ENCODE measurements at places on chromosomes 2 and 18. TPM values are rescaled to one million over a fixed set of nuclear protein-coding genes. Genes with fewer than 3 reads are reported as not detected.

GRCh38 chr2:100281521-100282438 is 40.5 kb downstream of the LONRF2 start:
- peaks cover 44% of the 10 kb centered on the region for H3K27me3 ChIP-seq
- H3K4me1 ChIP-seq, result peaks cover 8% of the 10 kb centered on the region
- H3K36me3 ChIP-seq, result no peaks in the 10 kb centered on the region
- no peak overlapping the region for H3K27ac ChIP-seq
- no peak overlapping the region for H3K4me3 ChIP-seq

GRCh38 chr2:19355931-19356544 is 2.4 kb downstream of the OSR1 start:
- H3K4me1 ChIP-seq, result peaks cover 43% of the 10 kb centered on the region
- H3K4me3 ChIP-seq, result peak overlapping the region; percentile 72
- H3K27ac ChIP-seq, result peak overlapping the region; percentile 43
- H3K36me3 ChIP-seq, result peaks cover 1% of the 10 kb centered on the region

- H3K36me3 ChIP-seq, result no peaks in the 10 kb centered on the region
- DNase-seq, result no peak
- no peak overlapping the region for H3K4me3 ChIP-seq
- H3K27me3 ChIP-seq, result no peaks in the 10 kb centered on the region
These were observed 86.4 kb upstream of the FN1 start for GRCh38 chr2:215522237-215522636.

DNA sequence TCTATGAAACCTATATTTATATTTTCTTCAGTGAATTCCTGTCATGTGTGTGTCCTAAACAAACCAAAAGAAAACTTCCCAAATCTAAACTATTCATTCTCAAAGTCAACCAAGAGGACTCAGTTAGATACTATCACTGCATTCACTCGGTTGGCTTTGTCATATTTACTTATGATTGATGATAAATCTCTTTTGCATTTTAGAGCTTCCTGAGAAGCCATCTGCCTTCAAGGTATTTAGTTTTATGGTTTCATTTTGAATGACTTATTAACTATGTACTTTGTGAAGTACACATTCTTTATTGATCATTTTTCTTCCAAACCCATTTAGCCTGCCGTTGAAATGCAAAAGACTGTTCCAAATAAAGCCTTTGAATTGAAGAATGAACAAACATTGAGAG is 36.2 kb downstream of the ANKRD30B start:
- no peak for DNase-seq
- H3K4me3 ChIP-seq, result no peak overlapping the region
- no peak overlapping the region for H3K27ac ChIP-seq
- no peaks in the 10 kb centered on the region for H3K36me3 ChIP-seq
- H3K4me1 ChIP-seq, result no peaks in the 10 kb centered on the region

DNA sequence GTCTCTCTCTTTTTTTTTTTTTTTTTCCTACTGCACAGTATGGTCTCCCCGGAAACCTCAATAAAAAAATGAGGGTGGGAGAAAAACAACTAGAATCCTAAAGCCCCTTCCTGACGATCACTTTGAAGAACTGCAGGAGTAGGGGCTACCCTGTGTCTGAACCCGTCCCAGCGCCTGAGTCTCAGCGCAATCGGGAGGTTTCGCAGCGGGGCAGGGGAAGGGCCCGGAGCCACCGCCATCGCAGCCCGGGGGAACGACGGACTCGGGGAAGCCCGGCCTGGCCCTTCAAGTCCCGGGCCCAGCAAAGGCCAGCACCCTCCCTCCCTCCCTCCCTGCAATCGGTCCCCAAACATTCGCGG is 411 bp downstream of the NARS1 start:
- no peaks in the 10 kb centered on the region for H3K27me3 ChIP-seq
- DNase-seq, result no peak
- peak overlapping the region; percentile 88 for H3K4me3 ChIP-seq
- H3K27ac ChIP-seq, result peak overlapping the region; percentile 93
- H3K4me1 ChIP-seq, result peaks cover 29% of the 10 kb centered on the region

- H3K36me3 ChIP-seq, result no peaks in the 10 kb centered on the region
- DNase-seq, result peak; percentile 4
- H3K27ac ChIP-seq, result no peak overlapping the region
- H3K4me1 ChIP-seq, result no peaks in the 10 kb centered on the region
- no peak overlapping the region for H3K4me3 ChIP-seq
These were observed 391.5 kb upstream of the VWC2L start for GRCh38 chr2:214019229-214019972.

DNA sequence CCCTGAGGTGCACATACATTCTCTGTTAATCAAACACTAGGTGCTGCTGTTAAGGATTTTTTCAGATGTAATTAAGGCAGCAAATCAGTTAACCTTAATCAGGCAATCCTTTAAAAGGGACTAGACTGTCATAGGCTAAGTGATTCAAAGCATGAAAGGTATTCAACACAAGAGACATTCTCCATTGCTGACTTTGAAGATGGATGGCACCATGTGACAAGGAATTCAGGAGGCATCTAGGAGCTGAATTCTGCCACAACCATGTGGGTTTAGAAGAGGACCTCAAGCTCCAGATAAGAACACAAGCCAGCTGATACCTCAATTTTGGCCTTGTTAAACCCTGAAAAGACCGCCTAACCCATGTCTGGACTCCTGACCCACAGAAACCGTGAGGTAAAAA is 84.0 kb downstream of the SMAD2 start:
- H3K27me3 ChIP-seq, result no peaks in the 10 kb centered on the region
- H3K4me3 ChIP-seq, result no peak overlapping the region
- no peak for DNase-seq
- peaks cover 5% of the 10 kb centered on the region for H3K4me1 ChIP-seq
- H3K36me3 ChIP-seq, result peaks cover 6% of the 10 kb centered on the region

DNA sequence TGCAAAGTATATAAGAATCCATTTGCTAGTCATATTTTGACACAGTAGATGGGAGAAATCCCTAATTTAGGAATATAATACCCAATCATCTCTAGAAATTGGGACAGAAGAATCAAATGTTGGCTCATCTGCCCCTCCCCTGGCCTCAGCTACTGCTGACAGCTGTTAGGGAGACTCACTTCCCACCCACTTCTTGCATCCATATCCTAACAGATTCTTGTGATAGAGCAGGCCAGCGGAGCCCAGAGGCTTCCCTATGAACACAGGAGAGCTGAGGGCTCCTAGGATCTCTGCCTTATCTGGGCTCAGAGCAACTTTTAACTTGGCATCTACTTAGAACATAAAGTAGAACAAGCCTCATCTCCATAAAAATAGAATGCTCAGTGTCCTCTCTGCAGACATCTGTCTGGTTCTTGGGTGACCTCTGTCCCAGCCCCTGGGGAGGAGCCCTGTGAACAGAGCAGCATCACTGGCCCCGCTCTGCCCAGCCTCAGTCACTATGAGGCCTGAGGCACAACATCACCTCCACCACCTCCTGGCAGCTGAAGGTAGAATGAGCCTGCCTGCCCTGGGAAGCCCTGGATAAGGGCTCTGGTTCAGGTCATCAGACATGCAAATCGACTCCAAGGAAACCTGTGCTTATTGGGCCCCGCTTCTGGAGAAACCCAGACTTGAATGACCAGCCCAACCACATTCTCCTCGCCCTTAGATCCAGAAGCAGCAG is 229.7 kb downstream of the ANKRD36B start:
- no peak overlapping the region for H3K27ac ChIP-seq
- no peak for DNase-seq
- H3K4me3 ChIP-seq, result no peak overlapping the region
- H3K4me1 ChIP-seq, result no peaks in the 10 kb centered on the region
- peaks cover 35% of the 10 kb centered on the region for H3K27me3 ChIP-seq
- no peaks in the 10 kb centered on the region for H3K36me3 ChIP-seq

- H3K36me3 ChIP-seq, result no peaks in the 10 kb centered on the region
- no peak overlapping the region for H3K27ac ChIP-seq
- peaks cover 21% of the 10 kb centered on the region for H3K27me3 ChIP-seq
- no peaks in the 10 kb centered on the region for H3K4me1 ChIP-seq
- H3K4me3 ChIP-seq, result no peak overlapping the region
These were observed 18.6 kb upstream of the CYP26B1 start for GRCh38 chr2:72166279-72166678.

DNA sequence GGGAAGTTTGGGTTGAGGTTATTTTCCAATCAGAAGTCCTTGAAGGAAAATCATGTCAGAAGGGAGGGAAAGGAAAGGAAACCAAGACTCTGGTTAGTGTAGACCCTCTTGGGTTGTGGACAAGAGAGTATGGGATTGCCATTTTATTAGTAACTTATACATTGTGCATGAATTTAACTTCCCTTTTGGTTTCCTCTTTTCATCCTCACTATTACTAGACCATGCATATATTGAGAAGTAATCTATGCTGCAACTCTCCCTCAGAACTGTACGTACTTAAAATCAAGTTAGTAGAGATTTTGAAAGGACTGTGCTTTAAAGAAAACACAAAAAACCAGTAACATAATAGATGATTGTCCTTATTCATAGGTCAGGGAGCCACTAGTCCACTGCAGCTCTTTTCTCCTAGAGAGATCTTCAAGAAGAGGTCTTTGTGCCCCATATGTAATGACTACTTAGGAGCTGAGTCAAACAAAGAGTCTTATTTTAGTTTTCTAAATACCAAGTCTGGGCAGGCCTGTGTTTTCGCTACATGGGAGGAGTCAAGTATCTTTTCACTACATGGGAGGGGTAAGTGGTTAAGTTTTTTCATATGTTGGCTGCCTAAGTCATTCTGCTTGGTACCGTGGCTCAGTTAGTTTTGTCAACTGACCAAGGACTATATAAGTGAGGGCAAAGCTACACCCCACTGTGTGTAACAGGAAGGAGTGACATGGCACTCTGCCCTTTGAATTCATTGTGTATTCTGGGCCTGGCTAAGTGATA is 25.2 kb upstream of the FAM117B start:
- peak; percentile 25 for DNase-seq
- no peak overlapping the region for H3K4me3 ChIP-seq
- no peaks in the 10 kb centered on the region for H3K27me3 ChIP-seq

DNA sequence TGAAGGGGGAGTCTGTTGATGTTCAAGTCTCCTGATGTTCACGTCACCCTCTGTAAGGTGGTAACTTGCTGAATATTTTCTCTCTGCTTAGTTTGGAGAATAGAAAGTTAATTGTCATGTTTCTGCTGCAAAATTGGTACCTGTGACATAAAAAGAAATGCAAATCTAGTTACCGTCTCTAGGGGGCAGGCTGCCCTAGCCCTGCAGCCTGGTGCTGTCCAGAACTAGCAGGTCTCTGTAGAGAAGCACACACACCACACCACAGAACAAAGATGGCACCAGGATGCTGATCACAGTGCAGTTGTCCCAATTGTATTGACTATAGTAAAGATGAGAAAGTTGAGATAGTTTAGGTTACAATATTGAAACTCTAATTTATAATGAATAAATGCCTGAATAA is 47.0 kb downstream of the SLC9A4 start:
- peaks cover 8% of the 10 kb centered on the region for H3K27me3 ChIP-seq
- H3K4me1 ChIP-seq, result no peaks in the 10 kb centered on the region
- no peaks in the 10 kb centered on the region for H3K36me3 ChIP-seq
- peak; percentile 23 for DNase-seq

DNA sequence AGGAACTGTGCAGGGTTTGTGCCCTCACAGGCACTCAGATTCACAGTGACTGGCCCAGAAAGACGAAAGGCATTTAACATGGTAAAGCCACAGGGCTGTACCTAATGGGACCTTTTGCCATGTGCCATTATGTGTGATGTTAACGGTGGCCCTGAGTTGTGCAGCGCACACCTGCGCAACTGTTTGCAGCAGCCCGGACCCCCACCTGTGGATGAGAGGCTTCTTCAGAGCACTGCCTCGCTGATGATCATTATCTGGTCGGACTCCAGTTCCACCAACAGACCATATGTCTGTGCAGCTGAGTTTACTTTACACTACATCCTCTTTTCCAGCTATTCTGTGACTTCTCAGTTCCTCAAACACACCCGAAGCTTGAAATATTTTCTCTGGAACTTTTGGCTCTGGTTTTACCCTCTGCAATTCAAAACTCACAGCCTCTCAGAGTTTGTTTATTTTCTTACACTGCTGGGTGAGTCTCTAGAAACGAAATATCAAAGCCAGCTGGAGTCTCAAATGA is 35.6 kb upstream of the UBE2F start:
- H3K27me3 ChIP-seq, result no peaks in the 10 kb centered on the region
- H3K4me1 ChIP-seq, result peaks cover 52% of the 10 kb centered on the region
- peaks cover 4% of the 10 kb centered on the region for H3K36me3 ChIP-seq
- H3K4me3 ChIP-seq, result no peak overlapping the region
- no peak overlapping the region for H3K27ac ChIP-seq

DNA sequence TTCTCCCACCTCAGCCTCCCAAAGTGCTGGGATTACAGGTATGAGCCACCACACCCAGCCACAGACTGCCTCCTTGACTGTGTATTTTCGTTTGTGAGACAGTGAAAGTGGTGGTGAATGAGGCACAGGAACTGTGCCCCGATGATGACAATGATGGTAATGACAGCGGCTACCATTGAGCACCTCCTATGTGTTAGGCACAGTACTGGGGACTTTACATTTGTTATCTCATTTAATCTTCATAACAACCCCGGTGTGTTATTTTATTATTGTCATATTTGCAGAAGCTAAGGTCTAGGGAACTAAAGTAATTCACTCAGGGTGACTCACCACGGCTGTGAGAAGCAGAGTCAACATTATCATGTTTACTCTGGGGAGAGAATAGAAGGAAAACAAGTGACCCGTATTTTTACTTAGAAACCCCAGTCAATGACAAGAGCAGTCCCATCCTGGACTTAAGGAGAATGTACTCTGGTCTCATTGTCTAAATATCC is 77.6 kb upstream of the ALPP start:
- no peak overlapping the region for H3K27ac ChIP-seq
- H3K4me1 ChIP-seq, result peaks cover 16% of the 10 kb centered on the region
- H3K4me3 ChIP-seq, result no peak overlapping the region
- no peak for DNase-seq
- H3K36me3 ChIP-seq, result peaks cover 4% of the 10 kb centered on the region

- H3K27ac ChIP-seq, result no peak overlapping the region
- no peak for DNase-seq
- H3K4me3 ChIP-seq, result no peak overlapping the region
- H3K27me3 ChIP-seq, result peaks cover 25% of the 10 kb centered on the region
These were observed 182.7 kb upstream of the SIX2 start for GRCh38 chr2:45191976-45192375.

DNA sequence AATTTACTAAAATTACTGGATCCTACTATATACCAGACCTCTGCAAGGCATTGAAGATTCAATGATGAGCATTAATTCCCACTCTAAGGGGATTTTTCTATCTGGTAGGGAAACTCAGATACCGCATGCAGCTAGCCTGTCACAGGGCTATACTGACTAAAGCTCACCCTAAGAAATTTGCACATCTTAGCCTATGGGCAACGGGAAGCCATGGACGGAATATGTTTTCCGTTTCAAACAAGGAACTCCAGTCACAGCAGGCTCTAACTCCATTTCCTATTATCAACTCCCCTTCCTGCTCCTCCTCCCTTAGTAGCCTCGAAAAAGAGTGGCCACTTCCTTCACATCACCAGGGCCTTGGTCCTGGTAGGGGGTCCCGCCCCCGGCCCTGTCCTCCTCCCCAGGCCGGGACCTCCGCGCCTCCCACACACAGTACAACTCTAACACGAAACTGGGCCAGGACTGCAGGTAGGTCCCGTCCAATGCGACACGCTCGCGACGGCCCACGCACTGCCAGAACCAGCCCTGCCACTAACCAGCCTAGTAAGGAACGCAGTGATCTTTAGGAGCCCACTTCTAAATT is 659 bp upstream of the COX5B start:
- H3K4me1 ChIP-seq, result peaks cover 33% of the 10 kb centered on the region
- H3K36me3 ChIP-seq, result peaks cover 24% of the 10 kb centered on the region

Gene SPDYA
- 1.5 TPM for total RNA-seq

Gene DSG2
- total RNA-seq, result 3.1 TPM

Gene WDR75
- 75.1 TPM for total RNA-seq

Gene ATP6V1C2
- total RNA-seq, result not detected

Gene ACTR1B
- total RNA-seq, result 123 TPM

Gene TMBIM1
- total RNA-seq, result 75.1 TPM

Gene STK36
- 22.1 TPM for total RNA-seq

Gene VWC2L
- total RNA-seq, result not detected

Gene NCKAP5
- not detected for total RNA-seq

Gene PRKAG3
- not detected for total RNA-seq

Measured in activated T-cell treated with anti-CD3 and anti-CD28 coated beads, Interleukin-2, amount 50 U/mL, for 72 hours (primary cell).